CD4-positive, alpha-beta T cell treated with Interferon alpha-2 for 1 hour (primary cell): ENCODE measurements at places on chromosomes 2 and 18.

DNA sequence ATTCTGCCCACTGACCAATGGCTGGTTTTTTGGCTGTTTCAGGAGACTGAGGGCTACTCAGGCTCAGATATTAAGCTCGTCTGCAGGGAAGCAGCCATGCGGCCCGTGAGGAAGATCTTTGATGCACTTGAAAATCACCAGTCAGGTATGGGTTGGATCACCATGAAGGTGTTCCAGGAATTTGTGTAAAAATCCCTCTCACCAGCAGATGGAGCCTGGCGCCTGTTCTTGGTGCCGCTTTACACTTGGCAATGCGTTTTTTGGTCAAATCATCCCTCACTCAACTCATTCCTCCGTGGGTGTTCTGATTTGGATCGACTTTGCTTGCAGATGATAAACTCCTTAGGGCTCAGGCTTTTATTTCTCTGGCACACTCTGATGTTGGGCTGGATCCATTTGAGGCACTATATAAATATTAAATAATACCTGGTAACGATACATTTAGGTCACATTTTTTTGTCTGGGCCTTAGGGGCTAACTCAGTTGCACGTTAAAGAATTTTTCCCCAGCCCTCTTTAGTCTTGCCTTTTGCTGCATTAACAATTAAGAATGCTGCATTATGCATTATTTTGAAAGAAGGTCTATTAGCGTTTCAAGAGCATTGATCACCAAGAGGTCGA lies 50.0 kb downstream of the HDHD2 start:
- peak; percentile 32 for DNase-seq

DNA sequence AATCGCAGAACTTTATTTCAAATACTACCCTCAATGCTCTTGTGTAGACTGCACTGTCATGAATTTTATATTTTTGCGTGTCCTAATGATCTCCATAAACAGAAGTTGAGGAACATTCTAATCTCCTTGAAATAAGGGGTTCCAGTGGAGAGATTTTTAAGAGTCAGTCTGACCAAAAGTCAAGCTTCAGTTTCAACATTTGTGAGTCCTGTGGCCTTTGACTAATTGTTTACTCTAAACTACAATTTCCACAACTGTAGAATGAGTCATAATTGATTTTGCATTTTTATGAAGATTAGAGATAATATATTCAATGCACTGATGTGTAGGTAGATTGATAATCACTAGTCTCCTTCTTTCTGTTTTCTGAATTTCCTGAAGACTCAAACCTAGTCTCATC lies 720.3 kb upstream of the ID2 start:
- no peak for DNase-seq

GRCh38 chr18:46754661-46755292 lies 2.1 kb downstream of the ST8SIA5 start:
- DNase-seq: no peak

- no peak for DNase-seq
Measured at GRCh38 chr2:192960945-192961344, 766.2 kb upstream of the TMEFF2 start.

GRCh38 chr2:136377423-136378382 lies 259.8 kb upstream of the CXCR4 start:
- DNase-seq: no peak

DNA sequence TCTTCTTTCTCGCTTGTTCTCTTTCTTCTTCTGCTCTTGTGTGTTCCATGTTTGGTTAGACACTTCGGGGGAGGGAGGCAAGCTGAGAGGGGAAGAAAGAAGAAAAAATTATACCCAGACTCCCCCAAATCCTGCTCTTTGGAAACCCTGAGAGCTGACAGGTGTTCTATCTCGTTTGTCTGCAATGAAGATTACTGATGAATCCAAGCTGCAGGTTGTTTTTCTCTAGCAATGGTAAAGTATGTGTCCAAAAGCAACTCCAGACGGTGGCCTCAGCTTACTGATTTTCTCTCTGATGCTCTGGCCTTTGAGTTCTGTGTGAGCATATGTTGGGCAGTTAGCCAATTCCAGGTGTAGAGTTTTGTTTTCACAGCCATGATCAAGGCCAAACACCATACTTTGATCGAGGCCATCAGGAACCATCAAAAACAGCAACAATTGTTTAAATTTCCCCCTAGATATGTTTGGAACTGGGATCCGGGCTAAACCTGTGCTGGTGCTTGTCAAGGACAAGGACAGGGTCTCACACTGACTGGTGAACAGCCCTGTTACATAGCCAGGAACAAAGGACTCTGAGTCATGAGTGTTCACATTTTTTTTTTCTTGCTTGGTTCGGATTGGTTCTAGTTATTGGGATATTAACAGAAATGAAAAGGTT lies 142.0 kb downstream of the PRKCE start:
- no peak for DNase-seq

DNA sequence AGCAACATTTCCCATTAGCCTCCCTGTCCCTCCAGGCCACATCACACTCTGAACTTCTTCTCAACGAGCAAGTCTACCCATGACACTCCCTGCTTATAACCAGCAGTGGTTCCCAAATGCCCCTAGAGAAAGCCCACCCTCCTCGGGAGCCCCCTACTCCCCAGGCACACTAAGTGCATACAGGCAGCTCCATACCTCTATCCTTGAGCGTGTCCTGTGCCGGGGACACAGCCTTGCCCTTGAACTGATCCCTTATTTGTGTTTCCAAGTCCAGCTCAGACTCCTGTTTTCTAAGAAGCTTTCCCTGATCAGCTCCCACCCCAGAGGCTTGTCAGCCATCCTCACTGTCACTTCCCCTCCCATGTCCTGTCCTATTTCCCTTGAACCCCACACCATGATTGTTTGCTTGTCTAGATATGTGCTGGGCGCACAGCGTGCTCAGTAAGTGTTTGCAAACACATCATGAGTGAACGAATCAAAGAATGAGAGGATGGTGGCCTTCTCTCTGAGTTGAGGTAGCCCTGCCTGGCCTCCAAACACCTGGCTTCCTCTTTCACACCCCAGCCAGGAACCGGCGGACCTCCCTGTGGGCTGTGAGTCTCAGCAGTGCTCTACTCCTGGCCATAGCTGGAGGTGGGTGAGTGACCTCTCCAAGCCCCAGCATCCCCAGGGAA lies 2.1 kb downstream of the TEX51 start:
- DNase-seq: no peak

DNA sequence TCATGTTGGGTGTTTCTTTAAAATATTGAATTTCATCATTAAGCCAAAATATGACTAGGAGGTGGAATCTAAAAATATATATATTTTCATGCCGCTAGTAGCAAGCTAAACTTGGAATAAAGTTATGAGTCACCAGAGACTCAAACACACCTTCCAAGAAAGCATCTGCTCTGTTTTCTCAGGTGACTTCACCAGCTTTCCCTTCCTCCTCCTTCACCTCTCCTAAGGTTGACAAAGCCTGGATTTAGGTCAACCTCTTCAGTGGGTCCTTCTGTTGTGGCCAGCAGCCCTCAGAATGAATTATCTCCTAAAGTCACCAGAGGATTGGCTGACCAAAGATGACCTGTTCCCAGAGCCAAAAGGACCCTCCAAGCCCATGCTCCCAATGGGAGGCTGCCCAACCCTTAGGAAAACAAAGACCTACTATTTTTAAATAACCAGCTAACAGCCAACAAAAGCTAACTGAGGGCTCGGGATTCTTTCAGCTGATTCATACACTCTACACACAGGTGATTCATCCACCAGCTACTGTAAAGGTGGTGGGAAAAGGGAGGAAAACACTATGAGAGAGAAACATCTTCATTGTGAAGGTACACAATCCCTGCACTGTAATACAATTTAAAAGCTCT lies 113.9 kb downstream of the MYO5B start:
- no peak for DNase-seq

GRCh38 chr2:66581339-66582103 lies 146.6 kb downstream of the MEIS1 start:
- no peak for DNase-seq

GRCh38 chr2:176206682-176207081 lies 18.2 kb downstream of the HOXD1 start:
- no peak for DNase-seq

- no peak for DNase-seq
Measured at GRCh38 chr2:167336213-167336612, 447.9 kb downstream of the XIRP2 start.
